ENCODE measurements at places on chromosomes 2 and 18.

- no peak for DNase-seq
These were observed 139.9 kb upstream of the EPAS1 start for GRCh38 chr2:46157072-46157965.

- DNase-seq, result no peak
These were observed 156.9 kb upstream of the ITGA6 start for GRCh38 chr2:172270278-172271079.

DNA sequence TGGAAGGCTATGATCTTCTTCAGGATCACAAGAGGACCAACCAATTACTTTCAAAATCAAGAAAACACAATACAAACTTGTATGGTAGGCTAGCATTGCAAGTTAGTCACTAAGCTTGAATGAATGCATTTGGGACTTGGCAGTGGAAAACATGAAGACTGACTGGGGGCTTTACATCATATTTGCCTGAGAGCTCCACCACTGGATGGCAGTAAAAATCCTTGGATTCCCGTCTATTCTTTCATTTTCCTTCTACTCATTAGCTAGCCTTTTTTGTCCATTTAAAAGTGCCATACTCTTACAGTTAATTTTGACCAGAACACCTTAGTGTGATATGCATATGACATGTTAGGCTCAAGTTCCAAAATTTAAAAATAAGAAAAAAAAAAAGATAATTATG is 63.5 kb upstream of the RASGRP3 start:
- peak; percentile 71 for DNase-seq

DNA sequence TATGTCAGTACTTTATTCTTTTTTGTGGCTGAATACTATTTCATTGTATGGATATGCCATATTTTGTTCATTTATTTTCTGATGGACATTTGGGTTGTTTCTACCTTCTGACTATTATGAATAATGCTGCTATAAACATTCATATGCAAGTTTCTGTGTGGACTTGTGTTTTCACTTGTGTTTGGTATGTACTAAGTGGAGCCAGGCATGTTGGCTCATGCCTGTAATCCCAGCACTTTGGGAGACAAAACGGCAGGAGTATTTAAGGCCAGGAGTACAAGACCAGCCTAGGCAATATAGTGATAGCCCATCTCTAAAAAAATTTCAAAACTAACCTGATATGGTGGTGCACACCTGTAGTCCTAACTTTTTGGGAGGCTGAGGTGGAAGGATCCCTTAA is 23.3 kb downstream of the MARCHF7 start:
- no peak for DNase-seq

- DNase-seq, result peak; percentile 97
These were observed 60.4 kb upstream of the GAREM1 start for GRCh38 chr18:32530947-32531651.

DNA sequence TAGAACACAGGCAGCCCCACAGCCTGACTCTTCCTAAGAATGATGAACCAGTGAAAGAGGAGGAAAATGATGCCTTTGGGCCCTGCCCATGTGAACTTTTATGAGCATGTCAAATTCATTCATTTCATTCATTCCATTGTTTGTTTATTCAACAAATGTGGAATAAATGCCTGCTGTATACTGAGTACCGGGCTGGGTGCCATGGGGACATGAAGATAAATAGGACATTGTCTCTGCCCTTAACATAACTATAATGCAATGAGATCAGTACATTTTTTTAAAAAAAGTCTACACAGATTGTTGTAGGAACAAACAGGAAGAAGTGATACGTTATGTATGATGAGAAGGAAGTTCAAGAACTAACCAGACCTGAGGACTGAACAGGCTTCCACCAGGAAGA is 14.7 kb downstream of the MREG start:
- DNase-seq, result no peak

GRCh38 chr18:56107821-56108477 is 520.0 kb upstream of the TCF4 start:
- peak; percentile 23 for DNase-seq

DNA sequence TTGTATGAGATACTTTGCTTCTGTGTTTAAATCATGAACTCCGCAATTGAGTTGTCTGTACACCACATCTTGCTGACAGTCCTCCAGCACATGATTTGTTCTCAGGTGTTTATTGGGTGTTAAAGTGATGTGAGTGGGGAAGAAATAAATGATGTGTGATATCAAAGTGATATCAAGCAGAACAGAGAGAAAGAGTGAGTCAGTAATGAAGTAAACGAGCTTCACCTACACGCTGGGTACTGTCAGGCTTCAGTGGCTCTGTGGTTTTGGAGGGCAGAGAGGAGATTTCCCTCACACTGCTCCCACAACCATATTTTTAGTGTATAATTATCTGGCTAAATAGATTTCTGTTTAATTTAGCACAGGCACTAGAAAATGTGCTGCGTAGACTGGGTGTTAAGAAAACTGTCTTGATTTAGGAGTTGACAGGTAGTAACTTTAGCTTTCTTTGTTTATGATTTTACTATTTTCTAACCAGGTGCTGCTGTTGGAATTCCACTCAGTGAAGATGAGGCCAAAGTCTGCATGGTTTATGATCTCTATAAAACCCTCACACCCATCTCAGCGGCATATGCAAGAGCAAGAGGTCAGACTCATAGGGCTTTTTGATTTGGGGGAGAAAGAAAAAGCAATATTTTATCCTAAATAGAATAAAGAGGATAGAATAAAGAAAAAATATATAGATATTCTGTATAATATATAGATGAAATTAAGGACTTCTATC is 21.2 kb downstream of the ATIC start:
- no peak for DNase-seq

DNA sequence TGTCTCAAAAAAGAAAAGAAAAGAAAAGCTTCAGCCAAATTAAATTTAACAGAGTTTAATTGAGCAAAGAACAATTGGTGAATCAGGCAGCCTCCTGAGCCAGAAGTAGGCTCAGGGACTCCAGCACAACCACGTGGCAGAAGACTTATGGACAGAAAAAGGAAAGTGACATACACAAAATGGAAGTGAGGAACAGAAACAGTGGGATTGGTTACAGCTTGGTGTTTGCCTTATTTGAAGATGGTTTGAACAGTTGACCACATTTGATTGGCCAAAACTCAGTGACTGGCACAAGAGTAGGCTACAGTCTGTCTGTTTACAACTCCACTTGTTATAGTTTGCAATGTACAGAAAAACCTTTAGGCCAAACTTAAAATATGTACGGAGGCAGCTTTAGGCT is 83.1 kb downstream of the SOCS6 start:
- DNase-seq, result no peak

DNA sequence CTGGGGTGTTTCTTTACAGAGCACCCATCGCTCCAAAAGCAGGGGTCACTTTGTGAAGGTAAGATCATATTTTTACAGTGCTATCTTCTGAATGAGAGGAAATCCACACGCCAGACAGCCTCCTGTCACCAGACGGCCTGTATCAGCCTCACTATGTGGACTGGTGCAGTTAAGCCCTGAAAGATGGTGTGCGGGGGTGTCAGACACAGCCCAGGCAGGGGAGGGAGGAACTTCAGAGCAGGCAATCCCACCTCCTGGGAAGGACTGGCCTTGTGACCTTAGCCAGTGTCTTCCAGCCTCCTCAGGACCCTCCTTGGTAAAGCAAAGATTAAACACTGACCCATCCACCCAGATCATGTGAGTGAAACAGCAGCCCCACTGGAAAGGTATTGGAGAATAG is 249.4 kb upstream of the CTAGE1 start:
- DNase-seq, result peak; percentile 89
